WTC11 (cell line): ENCODE measurements at places on chromosomes 3 and 15.

GRCh38 chr3:119751423-119751822, 30.5 kb upstream of the NR1I2 start:
- DNase-seq: no peak

DNA sequence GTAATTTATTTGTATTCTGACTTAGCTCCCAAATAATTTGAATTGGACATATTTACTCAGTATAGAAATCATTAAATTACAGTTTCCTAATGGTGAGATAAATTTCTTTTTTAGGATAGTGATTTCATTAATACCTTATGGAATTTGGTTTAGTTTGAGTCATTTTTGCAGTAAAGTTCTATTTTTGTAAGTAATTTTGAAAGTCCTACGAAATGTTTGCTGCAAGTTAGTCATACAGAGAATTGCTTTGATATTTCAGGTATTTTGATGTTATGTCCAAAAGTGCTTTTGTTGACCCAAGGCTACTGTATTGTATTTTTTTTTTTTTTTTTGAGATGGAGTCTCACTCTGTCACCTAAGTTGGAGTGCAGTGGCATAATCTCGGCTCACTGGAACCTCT, 41.7 kb downstream of the TCF12 start:
- no peak for DNase-seq

GRCh38 chr3:41324156-41324475, 124.8 kb downstream of the CTNNB1 start:
- DNase-seq: no peak

DNA sequence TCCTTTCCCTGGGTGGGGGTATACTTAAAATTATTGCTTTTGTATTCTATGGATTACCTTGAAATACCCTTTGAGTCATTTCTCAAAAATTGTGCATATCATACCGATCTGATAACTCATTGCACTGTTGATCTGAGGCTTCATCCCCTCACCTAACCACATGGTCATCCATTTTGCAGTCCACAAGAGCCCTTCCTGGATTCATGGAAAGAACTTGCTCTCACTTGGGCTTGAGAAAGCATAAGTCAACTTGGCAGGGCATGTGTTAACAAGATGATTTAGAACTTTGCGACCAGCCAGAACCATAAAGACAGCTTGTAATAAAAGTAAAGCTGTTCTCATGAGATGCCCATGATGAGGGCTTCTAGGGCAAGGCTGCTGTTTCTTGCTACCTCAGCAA, 22.2 kb downstream of the MME start:
- no peak for DNase-seq

GRCh38 chr3:48412375-48413001, 17.4 kb downstream of the PLXNB1 start:
- DNase-seq: no peak

DNA sequence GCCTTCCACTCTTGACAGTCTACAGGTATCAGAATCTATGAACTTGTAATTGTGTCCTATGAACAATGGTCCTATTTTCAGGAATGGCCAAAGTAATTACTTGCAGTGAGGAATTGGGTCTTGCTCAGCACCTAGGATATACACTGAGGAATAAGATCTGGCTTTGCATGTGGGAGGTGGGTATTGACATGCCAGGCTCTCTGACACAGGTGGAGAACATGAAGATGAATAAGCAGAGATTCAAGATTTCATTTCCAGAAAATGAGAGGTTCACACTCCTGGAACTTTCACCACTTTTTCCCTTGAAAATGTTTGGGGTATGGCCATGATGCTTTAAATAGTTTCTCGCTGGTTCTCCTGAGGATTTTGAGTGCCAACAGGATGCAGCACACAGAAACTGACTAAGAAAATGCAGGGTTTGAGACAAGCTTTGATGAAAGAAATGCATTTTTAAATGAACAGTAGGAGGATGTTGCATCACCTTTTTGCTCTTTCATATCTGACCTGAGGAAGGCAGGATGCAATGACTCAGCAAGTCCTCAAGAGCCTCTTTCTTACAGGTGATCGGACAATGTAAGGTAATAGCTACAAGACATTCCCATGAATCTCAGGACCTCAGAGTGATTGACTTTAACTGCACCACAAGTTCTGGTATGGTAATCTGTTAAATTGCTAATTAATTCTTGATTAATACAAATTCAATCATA, 3.7 kb downstream of the HRG start:
- no peak for DNase-seq

GRCh38 chr3:71753701-71754609, at the start of gene GPR27:
Gene GPR27 (plus strand): TSS chr3:71753855. CDS start chr3:71754050, 195 bp downstream.
- DNase-seq: peak; percentile 45

DNA sequence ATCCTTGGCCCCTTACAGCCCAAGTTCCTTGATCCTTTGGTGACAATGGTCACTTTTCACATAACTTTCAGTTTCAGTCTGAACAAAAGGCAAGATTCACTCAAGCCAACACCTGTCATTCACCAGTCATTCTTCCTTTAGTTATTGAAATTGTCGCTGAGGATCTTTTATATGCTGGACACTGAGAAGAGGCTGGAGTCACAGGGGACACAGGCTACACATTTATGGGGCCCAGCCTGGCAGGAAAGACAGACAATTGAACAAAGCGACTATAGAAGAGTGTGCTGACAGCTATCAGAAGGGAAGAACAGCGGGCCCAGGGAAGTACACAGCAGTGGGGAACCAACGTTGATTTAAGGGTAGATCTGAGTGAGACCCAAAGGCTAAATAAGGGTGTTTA, 69.8 kb upstream of the PROK2 start:
- no peak for DNase-seq

DNA sequence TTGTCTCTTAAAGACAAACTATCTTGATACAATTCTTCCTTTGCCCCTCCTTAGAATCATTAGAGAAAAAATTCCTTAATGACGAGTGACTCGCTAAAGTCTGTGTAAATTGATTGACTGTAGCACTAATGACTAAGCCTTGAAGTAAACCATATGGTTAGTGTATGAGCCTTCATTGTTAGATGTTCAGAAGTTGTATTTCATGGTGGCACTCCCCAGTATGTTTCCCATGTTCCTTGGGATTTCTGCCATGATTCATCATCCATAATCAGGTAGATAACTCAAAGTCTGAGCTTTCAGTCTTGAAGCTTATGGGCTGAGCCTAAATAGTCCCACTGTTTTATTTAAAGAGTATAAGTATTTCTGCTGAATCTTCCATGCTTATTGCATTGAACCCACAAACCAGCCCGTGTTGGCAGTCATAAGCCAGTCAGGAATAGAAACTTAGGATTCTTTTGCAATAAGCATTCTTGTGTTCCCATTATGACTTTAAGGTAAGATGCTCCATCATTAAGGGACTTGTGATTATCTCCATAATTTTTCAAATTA, 371.2 kb upstream of the RARB start:
- no peak for DNase-seq

GRCh38 chr3:179608931-179609720, 4.5 kb downstream of the NDUFB5 start:
- DNase-seq: no peak

DNA sequence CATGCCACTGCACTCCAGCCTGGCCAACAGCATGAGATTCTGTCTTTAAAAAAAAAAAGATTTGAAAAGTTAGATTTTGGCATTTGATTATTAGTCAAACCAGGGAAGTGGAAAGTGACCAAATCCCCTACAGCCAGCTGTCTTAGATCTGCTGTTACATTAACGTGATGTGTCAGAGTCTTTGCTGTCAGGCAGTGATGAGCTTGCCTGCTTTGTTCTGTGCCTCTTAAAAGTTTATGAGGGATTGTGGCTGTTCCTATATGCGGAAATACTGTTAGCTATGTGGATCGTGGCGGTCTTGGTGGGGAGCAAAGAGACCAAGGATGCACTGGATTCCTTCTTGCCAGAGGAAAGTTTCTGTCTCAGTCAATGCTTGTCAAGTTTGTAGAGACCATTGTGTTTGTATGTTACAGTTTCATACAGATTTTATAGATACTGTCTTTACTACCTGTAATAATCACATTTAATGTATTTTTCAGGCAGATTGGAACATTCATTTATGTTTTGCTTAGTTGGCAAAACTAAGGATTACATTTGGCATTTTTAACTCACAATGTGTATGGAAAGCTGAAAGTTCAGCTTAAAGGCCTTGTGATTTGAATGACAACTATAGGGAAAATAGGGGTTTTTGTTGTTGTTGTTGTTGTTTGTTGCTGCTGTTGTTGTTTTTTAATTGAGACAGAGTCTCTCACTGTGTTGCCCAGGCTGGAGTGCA, 137.4 kb downstream of the VPS8 start:
- DNase-seq: no peak

GRCh38 chr15:101657968-101658784, 6.0 kb upstream of the TM2D3 start:
- DNase-seq: no peak

- no peak for DNase-seq
Measured at GRCh38 chr3:195227871-195228270, 43.1 kb downstream of the XXYLT1 start.

GRCh38 chr15:69939513-69940440, 157.9 kb downstream of the TLE3 start:
- peak; percentile 69 for DNase-seq

DNA sequence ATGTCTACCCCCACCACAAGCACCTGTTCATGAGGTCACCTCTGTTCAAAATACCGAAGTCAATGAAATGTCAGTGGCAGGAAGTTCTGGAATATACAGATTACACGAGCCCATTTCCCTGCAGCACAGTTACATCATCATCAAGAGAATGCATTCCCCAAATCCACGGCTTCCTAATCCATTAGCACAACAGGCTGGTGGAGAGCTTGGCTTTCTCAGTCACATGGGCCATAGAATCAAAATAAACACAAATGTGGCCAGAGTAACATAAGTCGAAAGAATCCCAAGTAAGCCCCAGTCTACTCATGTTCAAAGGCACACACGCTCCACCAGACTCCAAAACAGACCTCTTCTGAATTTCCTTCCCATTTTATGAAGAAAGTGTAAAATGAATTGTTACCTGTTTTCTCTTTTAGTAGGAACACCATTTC, 419.3 kb downstream of the MAGI1 start:
- no peak for DNase-seq

DNA sequence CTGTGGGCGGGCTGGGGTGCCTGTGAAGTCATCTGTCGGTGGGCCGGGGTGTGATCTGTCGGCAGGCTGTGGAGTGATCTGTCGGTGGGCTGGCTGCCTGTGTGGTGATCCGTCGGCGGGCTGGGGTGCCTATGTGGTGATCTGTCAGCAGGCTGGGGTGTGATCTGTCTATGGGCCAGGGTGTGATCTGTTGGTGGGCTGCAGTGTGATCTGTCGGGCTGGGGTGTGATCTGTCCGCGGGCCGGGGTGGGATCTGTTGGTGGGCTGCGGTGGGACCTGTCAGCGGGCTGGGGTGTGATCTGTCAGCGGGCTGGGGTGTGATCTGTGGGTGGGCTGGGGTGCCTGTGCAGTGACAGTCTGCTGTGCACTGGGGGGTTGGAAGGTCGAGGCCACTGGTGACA, 204.5 kb downstream of the XXYLT1 start:
- DNase-seq: no peak

DNA sequence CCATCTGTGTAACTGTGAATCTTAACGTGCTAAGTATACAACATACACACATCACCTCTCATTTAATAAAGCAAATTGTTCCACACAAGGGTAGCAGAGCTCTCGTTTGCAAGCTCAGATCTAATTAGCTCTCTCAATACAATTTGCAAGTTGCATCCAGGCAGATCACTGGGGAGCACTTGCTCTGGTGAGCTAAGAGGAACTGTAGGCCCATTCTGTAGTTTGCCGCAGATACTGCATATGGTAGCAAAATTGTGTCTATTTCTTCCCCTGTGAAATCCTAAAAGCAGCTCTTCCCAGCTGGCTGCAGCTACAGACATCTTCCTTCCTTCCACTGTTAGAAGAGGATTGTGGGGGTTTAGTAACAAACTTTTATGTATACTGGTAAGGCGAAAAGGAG, 288.7 kb upstream of the ADAMTS9 start:
- DNase-seq: no peak

DNA sequence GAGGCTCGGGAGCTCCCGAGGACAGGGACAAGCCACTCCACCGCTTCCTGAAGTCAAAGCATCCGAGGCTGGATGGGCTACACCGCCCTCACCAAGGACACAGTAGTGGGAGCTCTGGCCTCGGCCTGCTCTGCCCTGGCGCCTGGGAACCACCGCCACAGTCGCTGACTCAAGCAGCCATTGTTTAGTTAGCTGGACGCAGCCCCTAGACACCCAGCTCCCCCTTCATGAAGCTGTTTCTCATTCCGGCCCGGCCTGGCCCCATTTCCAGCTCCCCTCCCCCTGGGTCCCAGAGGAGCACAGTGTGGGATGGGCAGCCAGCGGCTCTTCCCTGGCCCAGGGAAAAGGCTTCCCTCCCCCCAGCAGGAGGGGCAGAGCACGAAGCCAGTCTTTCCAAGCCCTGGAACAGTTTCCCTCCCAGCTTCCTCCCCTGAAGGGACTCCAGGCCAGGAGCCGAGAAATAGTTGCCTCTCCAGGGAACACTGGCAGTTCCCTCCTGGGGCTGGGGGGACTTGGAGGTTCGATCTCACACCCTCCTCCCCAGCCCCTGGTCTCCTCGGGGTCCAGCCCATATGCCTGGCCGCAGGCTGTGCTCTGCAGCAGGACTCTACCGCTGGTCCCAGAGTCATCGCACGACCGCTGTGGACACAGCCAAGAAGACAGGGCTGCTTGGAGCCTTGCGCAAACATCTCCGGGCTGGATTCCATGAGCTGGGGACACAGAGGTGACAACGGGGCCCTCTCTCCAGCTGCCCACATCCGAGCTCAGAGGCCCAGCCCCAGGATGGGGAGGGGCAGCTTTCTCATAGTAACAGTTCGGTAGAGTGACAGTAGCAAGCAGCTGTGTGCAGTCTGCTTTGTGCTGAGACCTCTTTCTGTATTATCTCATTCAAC, 10.0 kb downstream of the PLXND1 start:
- DNase-seq: no peak

DNA sequence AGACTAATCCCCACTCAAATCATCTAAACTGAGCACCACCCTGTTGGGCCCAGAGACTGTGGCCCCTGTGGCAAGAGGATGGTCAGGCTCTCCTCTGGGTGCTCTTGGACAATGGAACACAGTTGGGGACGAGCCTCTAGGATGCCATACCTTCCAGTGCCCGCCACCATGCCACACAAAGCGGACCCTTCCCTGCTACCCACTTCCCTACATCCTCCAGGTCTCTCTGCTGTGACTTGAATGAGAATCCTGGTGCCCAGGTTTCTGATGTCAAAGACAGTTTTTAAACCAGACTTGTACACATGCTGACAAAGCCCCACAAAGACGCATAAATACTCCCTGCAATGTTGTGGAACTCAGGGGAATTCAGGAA, 4.7 kb downstream of the CCDC51 start:
- no peak for DNase-seq
